ENCODE measurements at places on chromosomes 11 and 22.

DNA sequence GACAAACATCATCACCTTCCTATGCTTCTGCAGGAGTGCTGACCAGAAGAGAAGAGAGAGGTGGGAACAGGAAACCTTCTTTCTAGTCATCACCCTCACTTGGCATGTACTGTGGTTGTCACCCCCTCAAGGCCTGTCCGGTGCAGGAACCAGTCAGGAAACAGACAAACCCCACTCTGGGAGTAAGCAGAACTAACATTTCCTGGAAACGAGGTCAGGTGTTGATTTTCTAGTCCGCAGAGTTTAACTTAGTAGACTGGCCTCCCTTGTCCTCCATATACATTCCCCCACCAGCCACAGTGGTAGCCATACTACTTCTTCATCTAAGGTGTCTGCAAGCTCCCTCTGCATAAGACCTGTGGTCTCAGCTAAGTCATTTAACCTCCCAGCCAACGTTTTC is 80.7 kb upstream of the NCAM1 start:
- DNase-seq, result no peak

- DNase-seq, result no peak
These were observed 27.9 kb downstream of the PPFIA1 start for GRCh38 chr11:70298243-70298915.

DNA sequence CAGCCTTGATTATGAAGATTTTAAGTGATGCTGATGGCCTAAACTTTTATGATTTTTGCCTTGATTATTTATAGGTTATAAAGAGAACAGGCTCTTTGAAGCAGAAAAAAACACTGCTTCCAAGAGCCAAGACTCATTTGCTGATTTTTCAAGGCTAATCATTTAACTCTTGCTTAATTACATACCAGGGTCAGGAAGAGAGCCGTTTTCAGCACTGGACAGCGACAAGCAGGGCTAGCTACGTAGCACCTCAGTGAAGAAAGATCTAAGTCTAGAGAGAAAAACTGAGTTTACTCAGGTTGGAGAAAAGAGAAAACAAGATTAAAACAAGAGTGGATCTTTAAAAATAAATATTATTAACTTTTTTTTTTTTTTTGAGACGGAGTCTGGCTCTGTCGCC is 615.4 kb upstream of the B3GAT1 start:
- no peak for DNase-seq

GRCh38 chr11:69086152-69087132 is 37.7 kb downstream of the TPCN2 start:
- DNase-seq, result no peak

DNA sequence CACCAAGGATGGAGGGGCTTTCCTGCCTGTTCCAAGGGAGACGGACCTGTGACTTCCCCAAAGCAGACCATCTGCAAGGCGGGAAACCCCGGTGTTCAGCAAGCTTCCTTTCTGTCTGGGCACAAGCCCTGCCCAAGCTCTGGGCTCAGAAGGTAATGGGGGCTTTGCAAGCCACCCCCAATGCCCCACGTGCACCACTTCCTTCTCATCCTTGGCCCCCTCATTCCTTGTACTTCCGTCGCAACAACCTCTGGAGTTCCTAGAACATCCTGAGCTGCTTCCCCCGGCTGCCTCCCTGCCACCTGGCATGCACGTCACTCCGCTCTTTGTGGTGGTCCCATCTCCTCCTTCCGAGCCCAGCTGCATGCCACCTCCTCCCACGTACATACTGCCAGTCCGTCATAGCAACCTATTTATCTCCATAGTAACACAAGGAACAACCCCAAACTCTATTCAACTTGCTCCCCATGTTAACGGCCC is 3.9 kb downstream of the MYEOV start:
- no peak for DNase-seq

- no peak for DNase-seq
These were observed 79.9 kb upstream of the PRR5 start for GRCh38 chr22:44622147-44622427.

DNA sequence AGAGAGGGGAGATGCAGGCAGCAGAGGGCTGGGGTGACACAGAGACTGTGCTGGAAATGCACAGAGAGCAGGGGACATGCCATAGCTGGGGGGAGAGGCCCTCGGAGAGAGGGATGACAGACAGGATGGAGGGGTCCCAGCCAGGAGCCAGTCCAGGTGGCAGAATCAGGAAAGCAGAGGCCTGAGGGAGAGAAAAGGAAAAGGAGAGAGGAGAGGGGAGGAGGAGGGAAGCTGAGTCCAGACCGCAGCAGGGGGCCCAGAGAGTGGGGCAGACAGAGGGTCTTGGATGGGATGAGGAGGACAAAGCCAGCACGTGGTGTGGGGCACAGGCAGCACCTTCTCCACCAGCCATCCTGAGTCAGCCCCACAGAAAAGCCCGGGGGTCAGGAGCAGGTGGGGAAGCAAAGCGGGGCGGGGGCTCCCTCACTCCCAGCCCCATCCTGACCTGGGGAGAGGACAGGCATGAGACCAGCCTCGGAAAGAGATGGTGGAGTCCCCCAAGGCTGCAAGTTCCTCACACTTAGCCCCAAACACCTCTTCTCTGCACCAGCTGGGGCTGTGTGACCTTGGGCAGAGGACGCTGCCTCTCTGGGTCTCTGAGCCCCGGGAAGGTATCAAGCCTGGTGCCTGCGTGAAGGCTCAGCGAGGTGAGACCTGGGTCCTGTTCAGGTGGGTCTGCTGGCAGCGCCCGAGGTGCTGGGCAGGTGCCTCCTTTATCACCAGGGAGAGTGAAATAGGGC is 48.0 kb downstream of the IGLL1 start:
- DNase-seq, result no peak

GRCh38 chr22:48752451-48753380 is 1075.0 kb downstream of the BRD1 start:
- DNase-seq, result no peak

GRCh38 chr22:29211466-29211865 is 5.8 kb downstream of the EMID1 start:
- no peak for DNase-seq

DNA sequence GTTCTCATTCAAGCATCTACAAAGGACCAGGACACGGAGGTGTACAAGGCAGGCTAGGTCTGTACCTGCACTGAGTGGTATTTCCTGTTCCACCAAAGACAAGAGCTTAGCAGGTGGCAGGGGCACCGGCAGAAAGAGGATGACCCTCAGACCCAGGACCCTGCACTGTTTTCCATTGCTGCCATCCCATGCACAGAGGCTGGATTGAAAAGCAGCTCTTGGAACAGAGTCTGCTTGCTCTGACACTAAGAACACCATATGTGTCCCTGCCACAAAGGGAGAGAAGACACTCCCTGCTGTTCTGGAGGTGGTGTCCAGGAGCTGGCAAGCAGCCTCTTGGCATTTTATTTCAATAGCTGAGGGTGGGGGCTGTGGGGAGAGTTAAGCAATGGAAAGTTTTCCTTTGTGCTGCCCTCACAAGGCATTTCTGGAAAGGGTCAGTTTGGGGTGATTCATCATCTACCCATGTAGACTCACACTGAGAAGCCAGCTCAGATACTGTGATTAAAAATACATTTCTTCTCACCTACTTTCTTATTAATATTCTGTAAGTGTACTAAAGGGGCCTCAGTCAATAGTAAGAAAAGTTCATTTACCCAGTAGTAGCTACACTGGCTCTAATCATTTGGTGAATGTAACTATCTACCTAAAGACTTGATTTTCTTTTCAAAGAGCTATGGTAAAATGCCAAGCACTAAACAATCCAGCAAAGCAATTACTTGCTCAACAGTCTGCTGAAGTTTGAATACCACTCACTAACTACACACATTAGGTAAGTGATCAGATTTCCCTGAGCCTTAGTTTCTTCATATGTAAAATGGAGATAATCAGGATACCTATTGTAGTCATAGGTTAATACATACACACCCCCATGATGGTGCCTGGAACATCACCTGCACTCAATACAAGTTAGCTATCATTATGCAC is 55.2 kb downstream of the SLC1A2 start:
- no peak for DNase-seq

DNA sequence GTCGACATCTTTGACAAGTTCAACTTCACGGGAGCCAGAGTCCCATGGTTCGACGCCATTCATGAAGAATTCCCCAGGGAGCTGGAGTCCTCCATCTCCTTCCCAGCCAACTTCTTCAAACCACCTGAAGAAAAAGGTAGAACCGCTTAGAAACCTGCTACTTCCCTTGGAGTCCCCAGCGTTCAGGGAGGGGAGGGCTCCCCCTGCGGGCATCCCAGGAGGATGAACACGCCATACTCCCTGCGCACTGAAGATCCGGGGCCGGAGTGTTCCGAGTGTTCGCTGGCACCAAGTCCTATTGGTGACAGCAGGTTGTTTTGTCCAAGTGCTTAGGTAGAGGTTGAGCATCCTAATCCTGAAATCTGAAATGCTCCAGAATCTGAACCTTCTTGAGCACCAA is 51.7 kb upstream of the PRODH start:
- no peak for DNase-seq

DNA sequence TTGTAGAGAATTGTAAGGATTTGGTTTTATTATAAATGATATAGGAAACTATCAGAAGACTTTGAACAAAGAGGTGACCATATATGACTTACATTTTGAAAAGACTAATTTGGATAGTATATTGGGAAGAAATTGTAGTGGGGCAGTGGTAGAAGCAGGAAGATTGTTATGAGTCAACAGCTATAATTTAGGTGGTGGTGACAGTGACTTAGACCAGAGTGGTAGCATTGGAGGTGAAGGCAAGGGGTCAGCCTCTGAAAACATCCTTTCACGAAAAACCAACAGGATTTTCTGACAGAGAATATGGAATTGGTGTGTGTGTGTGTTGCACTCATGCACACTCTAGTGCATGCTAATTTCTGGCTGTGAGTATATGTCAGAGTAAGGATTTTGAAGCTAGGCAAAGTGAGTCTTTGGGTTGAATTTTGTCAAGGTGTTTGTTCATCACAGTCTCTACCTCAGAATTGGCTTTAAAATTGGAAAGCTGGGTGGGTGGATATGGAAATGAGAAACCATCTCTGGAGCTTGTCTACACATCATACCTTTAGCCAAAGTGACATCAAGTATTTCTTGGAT is 8.2 kb upstream of the HBE1 start:
- no peak for DNase-seq

GRCh38 chr22:25404928-25405816 is 159.3 kb upstream of the GRK3 start:
- DNase-seq, result peak; percentile 63

- no peak for DNase-seq
These were observed 19.1 kb downstream of the KCNC1 start for GRCh38 chr11:17753641-17754040.

DNA sequence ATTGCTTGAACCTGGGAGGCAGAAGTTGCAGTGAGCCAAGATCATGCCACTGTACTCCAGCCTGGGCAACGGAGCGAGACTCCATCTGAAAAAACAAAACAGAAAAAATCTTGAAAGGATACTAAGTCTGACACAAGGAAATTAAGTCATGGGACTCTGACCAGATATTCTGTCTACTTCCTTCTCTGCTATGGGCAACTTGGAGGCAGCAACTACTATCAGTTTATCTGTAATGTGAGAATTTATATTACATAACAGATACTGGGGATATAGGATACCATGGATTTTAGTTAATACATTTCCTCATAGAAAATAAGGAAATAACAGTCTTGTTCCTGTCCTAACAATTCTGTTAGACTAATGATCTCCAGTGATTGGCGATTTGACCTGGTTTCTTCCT is 1.6 kb upstream of the SGSM3 start:
- no peak for DNase-seq

DNA sequence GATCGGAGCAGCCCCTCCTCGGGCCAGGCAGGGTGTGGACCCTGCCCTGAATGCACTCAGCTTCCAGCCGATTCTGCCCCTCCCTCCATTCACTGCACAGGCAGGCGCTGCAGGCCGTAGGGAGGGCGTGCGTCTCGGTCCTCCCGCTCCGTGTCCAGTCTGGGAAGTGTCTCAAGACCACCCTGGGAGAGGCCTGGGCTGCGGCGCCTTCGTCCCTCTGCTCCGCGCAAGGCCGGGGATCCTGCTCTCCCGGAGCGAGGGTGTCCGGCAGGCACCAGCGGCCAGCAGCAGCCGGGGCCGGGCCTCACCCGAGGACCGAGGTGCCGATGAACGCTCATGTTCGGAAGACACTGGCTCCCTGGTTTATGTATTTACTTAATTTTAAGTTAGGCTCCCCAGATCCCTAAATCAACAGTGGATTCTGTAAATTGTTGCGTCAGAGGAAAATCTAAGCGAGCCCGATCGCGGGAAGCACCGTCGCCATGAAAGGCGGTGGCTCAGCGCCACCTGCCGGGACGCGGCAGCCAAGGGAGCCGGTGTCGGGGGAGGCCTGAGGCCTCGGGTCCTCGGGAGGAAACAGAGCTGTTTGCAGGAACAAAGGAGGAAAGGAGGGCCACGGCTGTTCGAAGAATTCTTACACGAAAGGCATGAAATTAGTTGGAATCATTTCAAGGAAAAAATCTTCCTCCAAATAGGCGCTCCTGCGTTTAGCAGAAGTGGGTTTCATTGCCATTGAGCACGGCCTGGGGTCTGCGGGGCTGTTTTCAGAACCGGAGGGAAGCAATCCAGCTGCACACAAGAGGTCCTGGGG is 195.3 kb downstream of the BRD1 start:
- DNase-seq, result no peak

DNA sequence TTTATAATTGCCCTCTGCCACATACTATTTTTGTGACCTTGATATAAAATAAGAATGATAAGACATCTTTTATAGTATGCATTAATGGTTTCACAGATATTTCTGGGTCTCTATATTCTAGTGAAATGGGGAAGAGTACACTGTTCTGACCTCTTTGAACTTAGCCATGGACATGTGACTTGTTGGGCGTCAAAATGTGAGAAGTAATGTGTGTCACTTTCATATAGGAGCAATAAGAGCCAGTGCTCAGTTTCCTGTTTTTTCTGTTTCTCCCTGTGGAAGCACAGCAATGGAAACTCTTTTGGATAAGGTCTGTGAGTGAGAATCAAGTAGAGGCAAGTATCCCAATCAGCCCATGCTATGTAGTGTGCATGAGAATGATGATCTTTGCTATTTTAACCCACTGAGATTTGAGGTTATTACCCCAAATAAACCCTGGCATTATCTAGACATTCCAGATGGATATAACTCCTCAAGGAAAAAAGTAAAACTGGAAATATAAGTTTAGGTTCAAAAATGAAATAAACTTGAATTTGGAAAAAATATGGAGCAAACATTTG is 60.7 kb downstream of the RAB38 start:
- DNase-seq, result no peak

- no peak for DNase-seq
These were observed 10.6 kb downstream of the MYH9 start for GRCh38 chr22:36377022-36377631.

DNA sequence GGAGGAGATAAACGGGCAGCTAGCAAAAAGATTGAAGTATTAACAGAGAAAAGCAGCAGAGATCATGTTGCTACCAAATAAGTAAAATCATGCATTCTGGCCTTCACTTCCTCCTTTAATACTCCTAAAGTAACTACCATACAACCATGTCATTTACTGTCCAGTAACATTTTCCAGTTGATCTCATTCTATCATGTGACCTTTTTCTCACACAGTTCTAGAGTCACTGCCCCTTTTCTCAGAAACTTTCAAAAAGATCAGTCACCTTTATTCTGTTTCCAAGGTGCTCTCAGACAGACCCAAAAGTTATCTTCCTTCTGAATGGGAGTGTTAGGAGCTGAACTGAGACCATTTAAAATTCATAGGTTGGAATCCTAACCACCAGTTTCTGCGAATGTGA is 984.4 kb downstream of the FAM181B start:
- DNase-seq, result no peak

GRCh38 chr11:82718307-82718706 is 15.4 kb downstream of the FAM181B start:
- no peak for DNase-seq

Measured in stimulated activated CD4-positive, alpha-beta T cell treated with anti-CD3 and anti-CD28 coated beads, Interleukin-15, amount 100 ng/mL, for 1 hour (primary cell).